NCI-H2227 treated with DMSO at 0.1 percent for 48 hours (cell line): ENCODE measurements at places on chromosomes 2 and 18.

DNA sequence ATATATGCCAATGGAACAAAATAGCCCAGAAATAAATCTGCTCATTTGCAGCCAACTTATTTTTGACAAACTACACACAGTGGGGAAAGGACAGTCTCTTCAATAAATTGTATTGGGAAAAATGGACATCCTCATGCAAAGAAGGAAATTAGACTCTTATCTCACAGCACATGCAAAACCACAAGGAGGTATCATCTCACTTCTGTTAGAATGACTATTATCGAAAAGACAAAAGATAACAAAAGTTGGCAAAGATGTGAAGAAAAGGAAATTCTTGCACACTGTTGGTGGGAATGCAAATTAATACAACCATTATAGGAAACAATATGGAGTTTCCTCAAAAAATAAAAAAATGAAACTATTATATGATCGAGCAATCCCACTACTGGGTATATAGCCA lies 16.3 kb upstream of the WDR75 start:
- no peak for DNase-seq

GRCh38 chr18:58756148-58756547 lies 84.9 kb downstream of the MALT1 start:
- no peak for DNase-seq

DNA sequence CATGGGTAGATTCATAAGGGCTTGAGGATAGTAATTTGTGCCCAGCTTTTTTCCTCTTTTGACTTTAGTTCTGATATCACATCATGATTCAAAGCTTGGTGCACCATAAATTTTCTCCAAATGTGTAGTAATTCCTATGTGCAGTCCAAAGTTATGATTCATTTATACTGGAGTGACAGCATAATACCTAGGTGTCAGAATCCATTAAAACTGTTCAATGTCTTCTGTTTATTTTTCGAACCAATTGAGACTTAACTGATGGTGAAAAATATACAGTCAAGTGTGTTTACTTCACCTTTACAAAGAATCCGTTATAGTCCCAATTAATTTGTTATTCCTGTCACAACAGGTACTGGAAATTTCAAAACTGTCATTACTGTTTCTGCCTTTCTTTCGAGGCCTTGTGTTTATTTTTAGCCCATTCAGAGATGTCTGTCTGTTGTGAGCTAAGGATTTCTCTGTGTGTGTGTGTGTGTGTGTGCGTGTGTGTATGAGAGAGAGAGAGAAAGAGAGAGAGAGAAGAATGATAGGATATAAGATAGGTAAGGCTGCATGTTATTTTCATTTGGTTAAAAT lies 389.7 kb upstream of the ATP5MC3 start:
- peak; percentile 96 for DNase-seq

- no peak for DNase-seq
Measured at GRCh38 chr18:57743008-57743407, 60.1 kb downstream of the ATP8B1 start.

GRCh38 chr2:222375798-222376197 lies 48.5 kb upstream of the SGPP2 start:
- no peak for DNase-seq

GRCh38 chr18:8890957-8891464 lies 185.7 kb downstream of the MTCL1 start:
- peak; percentile 30 for DNase-seq

GRCh38 chr2:6724605-6725140 lies 141.0 kb downstream of the CMPK2 start:
- DNase-seq: no peak

DNA sequence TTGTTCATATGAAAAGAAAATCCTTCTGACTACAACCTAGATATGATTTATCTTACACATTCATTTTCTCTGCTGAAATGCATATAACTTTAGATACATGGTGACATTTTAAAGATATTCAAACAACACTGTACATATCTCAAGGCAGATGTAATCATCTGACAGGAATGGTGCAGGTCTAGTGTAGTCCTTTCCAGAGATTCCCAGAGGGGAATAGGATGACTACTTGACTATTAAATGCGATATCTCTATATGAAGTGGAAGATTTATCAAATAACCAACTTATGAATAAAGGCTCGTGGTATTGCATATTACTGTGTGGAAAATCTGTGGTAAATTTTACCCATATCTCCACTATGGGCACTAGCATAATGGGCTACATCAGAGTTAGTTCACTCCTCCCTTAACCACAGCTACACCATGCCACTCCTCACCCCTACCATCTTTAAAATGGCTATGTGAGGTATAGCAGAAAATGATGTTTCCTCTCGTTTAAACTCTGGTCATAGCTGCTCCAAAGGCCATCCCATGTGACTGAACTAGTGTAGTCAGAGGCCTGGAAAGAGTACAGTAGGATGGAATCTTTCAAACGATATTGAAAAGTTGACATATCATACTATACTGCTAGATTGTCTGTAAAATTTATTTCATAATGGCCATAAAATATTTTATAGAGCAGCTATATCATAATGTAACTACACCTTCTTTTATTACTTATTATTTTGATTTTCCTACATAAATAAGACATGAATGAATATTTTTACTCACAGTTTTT lies 9.1 kb upstream of the ITPRID2 start:
- no peak for DNase-seq

GRCh38 chr2:36697424-36698066 lies 1.0 kb downstream of the VIT start:
- no peak for DNase-seq

GRCh38 chr2:164688896-164689419 lies 67.7 kb upstream of the GRB14 start:
- DNase-seq: no peak

DNA sequence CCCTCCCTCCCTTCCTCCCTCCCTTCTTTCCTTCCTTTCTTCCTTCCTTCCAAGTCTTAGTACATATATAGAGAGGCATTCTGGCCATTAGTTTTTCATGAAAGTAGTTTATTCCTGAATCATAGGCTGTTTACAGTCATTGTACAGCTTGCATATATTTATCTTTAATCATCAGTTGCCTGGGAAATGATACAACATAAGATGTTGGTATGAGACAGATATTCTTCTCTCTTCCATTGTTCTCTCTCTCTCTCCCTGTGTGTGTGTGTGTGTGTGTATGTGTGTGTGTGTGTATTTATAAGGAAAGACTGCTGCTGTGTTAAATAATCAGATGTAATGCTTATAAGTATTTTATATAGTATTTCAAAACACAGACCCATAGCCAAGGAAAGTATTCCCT lies 289.8 kb upstream of the UBE2E3 start:
- DNase-seq: no peak

DNA sequence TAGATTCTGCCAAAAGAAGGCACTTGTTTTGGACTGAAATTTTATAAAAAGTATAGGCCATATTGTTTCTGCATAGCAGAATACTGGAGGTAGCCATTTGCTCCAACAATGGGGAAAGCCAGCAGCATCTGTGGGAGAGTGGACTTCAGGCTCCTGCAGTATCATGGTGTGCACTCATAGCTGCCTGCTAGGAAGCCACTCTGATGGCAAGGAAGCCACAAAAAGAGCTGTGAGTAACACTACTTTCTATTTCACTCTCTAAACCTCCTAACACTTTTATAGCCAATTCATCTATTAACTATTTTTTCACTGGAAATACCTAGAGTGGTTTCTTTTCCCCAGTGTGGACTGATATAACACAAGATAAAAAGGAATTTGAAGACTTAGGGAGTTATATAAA lies 144.4 kb upstream of the KCNJ3 start:
- no peak for DNase-seq

- no peak for DNase-seq
Measured at GRCh38 chr18:26657631-26658581, 109.6 kb upstream of the KCTD1 start.

GRCh38 chr2:134110532-134110931 lies 143.3 kb upstream of the MGAT5 start:
- DNase-seq: no peak

DNA sequence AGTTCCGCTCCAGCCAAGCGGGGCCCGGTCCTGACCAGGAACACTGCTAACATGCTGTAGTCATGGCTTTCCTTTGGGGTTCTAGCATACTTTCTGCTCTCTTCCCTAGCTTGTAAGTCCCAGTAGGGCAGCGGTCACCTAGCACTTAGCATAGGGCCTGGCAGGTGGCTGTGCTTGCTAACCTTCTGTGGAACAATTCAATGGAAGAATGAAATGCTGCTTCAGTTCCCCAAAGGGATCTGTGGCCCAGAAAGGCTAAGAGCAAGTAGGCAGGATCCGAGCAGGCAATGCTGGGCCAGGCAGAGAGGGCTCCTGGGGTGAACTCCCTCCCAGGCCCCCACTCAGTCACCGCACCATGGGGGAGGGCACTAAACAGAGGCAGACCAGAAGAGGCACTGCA lies 266.8 kb downstream of the CELF4 start:
- no peak for DNase-seq

- no peak for DNase-seq
Measured at GRCh38 chr2:200845194-200845593, 19.3 kb downstream of the CLK1 start.

DNA sequence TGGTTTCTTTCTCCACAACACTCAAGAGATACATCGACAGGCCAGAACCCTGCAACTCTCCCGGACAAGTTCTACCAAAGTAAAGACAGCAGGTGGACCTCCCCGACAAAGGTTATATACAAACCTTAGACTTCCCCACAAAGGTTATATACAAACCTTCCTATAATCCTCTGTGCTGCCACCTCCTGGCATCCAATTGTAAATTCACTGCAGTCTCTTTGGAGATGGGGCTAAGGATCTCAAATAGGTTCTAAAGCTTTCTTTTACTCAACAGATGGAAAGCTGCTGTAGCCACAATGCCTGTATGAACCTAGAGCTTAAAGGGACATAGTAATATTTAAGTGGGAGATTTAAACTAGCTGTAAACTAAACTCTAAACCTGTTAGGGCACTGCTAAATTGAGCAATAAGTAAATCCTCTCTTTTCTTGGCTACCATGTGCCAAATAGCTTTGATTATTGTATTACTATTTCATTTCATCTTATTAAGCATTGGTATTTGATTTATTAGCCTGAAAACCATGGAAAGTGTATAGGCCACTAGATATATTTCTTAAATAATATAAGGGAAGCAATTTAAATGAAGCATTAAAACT lies 9.8 kb upstream of the MREG start:
- peak; percentile 58 for DNase-seq

- DNase-seq: no peak
Measured at GRCh38 chr2:65300761-65301711, 73.4 kb downstream of the ACTR2 start.

DNA sequence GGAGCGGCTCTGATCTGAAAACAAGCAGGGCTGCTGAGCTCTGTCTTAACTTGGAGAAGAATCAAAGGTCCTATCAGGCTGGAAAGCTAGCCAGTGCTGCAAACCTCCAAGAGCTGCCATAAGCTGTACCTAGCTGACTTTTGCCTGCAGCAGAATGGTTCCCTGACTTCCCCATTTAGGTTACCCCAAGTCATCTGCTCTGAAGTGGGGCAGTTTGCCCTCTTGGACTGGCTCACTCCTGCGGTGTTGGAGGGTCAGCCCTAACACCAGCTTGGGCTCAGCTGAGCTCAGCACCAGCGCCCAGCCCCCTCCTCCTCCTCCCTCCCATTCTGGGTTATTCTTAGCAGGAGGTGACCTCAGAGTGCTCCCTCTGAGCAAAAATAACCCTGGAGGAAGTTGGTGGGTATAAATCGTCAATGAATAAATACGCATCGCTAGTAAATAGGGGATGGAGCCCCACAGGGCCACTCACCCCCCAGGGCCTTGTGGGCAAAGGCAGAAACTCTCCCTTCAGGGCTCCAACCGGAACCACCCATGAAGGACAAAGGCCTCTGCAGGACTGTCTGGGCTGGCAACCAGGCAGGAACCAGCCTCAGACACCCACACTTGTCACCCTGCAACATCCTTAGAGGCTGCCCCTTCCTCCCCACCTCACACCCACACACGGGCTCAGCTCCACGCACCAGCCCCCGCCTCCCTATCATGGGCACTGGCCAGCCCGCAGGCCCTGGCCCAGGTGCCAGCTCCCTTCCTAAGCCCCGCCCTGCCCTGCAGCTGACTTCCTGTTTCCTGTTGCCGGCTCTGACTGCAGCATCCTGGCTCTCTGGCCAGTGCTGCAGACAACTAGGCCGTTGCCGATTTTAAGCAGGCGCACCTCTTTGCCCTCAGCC lies 46.9 kb downstream of the DNMT3A start:
- DNase-seq: no peak

- DNase-seq: no peak
Measured at GRCh38 chr2:241224018-241224850, 35.8 kb downstream of the ANO7 start.

GRCh38 chr2:38496927-38497669 lies 105.6 kb downstream of the HNRNPLL start:
- DNase-seq: peak; percentile 11

DNA sequence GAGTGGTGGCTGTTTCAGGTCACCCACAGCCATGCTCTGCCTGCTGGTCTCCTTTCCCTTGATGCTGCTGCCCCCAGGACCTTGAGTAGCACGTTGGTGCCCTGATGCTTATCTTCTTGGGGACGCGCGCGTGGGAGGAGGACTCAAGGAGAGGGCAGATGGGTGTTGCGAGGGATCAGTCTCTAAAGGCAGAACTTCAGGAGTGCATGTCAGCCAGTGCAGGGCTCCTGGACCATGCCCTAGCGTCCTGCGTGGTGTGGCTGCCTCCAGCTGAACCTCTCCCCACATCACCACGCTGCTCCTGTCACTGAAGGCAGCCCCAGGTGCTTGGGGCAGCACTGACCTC lies 62.5 kb upstream of the GLI2 start:
- DNase-seq: no peak

DNA sequence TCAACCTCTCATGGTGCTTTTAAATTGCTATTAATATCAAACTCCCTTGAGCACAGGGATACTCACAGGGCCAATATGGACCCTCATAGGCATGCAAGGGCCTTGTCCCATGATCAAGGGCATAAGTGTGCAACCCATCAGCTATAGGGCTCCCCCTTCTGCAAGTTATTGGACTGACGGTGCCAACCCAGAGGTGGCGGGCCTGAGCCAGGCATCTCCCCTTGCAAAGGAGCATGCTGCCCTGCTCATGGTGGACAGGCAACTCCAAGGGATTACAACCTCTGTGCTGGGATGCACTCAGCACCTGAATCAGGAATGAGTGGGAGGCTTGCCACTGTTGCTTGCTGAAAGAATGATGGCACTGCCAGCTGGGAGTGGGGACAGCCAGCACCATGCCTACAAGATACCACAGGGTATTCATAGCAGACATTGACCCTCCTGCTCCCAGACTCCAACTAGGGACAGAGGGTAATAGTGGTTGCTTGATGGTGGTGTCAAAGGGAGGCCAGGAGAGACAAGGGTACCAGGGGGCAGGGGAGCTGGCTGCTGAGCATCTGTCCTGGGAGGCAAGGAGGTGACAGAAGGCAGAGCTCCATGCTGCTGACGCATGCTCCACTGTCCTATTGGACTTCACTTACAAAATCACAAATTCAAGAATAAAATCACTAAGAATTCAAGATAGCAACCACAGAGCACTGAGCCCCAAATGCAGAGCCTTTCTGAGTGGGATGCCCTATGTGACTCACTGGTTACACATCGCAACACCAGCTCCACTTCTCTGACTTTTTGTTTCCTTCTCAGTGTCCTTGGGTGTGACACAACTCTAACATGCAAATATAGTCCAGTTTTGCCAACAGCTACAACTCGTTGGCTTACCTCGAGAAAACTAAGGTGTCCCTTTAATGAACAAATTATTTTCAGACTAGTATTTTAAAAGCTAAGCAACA lies 157.1 kb upstream of the CCDC150 start:
- DNase-seq: no peak

- DNase-seq: no peak
Measured at GRCh38 chr2:96181529-96181928, 27.1 kb downstream of the STARD7 start.

GRCh38 chr2:65402323-65402722 lies 30.1 kb downstream of the SPRED2 start:
- DNase-seq: no peak
